ENCODE measurements at places on chromosomes 16 and 17.

DNA sequence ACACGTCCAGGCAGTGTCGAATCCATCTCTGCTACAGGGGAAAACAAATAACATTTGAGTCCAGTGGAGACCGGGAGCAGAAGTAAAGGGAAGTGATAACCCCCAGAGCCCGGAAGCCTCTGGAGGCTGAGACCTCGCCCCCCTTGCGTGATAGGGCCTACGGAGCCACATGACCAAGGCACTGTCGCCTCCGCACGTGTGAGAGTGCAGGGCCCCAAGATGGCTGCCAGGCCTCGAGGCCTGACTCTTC lies 7.2 kb upstream of the CD68 start:
- no peak for ATAC-seq

DNA sequence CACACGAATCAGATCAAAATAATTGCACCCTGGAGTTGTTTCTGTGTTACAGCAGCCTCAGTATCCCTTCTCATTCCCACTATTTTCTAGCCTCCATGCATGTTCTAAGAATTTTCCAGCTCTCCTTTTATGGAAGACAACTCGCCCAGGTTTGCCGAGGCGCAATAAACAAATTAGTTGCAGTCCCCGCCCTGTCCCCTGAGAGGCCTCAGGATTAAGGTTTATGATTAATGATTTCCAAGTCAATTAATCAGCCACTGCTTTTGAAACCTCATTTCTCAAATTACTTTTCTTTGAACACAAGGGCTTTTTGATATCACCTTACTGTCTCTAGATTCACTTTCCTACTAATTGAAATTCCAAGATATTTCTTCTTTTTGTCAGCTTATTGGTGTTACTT lies 138.3 kb upstream of the HSBP1 start:
- ATAC-seq, result no peak

DNA sequence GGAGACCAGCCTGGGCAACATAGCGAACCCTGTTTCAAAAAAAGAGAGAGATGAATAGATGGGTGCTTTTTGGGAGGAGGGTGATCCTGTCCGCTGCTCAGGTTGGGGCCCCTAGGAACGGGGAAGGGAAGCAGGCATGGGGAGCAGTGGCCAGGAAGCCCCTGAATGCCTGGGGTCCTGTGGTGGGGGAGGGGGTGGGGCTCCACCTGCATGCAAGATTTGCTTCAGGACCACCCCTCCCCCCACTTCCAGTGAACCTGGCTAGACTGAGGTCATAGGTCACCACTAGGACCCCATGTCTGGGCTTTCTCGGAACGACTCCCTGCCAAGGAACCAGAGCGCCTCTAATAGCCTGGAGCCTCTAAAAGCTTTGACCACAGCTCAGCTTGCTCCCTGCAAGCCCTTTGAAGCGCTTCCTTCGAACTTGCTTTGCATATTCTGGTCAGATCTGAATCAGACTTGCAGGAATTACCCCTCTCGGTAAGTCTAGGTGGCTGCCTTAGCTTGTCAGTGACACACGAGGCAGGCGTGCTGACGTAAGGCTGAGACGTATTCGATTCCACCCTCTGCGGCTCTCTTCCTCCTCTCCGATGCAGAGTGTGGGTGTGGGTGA lies 3.7 kb downstream of the SOCS3 start:
- ATAC-seq, result peak; percentile 48

DNA sequence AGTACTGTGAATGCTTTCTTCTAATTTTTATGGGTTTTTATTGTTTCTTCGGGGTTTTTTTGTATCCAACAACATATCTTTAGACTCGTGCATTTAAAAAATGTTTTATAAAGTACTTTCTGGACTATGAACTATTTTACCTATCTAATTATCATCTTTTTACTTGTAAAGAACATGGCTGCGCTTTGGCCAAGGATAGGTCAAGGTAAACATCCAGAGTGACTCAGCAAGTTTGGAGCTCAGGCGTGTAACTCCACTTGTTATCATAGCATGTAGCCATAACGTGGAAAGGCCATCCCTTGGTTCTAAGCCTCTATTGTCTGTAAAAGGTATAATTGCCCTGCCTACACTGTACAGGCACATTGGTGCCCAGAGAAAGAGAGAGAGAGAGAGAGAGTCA lies 818.0 kb upstream of the GOT2 start:
- no peak for ATAC-seq

DNA sequence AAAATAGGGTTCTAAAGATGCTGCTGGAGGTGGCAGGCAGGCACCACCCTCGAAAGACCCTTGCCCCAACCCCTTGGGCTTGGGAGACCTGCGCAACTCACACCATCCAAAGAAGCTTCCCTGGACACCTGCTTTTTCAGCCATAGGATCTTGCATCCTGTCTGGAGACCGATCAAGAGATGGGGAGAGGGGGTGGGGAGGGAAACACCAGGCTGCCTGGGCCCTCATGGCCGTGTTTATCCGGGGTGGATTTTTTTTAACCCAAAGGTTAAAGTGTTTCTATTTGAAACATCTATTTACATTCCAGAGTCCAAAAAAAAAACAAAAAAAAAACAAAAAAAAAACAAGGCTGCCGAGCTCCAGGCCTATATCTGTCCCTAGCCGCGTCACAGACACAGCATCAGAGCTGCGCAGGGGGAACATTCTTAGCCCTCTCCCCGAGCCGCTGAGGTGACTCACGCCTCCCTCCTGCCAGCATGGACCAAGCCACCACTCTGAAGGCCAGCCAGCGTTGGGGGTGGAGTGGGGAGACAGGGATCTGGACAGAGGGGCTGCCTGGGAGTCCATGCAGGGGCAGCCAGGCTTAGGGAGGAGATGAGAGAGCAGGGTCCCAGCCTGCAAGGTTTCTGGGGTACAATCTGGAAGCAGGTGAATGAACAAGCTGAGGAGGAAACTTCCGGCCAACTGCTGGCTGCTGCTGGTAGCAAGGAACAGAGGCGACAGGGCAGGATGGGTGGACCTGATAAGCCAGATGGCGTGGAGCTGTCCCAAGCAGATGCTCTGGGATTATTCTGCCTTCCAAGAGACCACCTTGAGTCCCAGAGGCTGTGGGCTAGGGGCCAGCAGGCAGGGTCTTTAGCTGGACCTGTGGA lies 14.8 kb downstream of the HDAC5 start:
- no peak for ATAC-seq

- no peak for ATAC-seq
Observed at GRCh38 chr16:31327646-31328225, 27.2 kb upstream of the ITGAX start.

DNA sequence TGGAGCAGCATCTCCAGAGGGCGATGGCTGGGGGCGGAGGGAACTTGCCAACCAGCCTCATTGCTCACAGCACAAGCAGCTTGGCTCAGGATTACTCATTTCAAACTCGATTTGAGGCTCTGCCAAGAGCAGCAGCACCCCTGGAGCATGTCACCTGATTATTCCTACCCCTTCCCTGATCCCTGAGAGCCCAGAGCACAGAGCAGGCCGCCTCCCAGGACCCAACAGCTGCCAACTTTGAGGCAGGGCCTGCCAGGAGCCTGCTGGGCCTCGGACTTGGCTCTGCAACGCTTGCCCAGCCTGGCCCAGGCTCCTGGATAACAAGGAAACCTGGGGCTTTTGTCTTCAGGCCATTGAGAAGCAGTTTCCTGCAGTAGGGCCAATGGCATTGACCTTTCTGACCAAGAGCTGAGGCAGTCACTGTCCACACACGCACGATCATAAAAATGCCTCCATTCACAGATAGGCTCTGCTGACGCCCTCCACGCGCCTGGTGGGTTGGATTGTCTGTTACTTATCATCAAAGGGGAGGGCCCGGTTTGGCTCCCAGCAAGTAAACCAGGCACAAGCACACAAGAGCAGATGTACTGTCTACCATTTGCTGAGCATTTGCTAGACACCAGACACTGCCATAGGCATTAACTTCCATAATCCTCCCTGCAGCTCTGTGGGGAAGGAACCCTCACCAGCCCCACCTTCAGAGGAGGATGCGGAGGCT lies 406.6 kb upstream of the EEF2KMT start:
- peak; percentile 59 for ATAC-seq

DNA sequence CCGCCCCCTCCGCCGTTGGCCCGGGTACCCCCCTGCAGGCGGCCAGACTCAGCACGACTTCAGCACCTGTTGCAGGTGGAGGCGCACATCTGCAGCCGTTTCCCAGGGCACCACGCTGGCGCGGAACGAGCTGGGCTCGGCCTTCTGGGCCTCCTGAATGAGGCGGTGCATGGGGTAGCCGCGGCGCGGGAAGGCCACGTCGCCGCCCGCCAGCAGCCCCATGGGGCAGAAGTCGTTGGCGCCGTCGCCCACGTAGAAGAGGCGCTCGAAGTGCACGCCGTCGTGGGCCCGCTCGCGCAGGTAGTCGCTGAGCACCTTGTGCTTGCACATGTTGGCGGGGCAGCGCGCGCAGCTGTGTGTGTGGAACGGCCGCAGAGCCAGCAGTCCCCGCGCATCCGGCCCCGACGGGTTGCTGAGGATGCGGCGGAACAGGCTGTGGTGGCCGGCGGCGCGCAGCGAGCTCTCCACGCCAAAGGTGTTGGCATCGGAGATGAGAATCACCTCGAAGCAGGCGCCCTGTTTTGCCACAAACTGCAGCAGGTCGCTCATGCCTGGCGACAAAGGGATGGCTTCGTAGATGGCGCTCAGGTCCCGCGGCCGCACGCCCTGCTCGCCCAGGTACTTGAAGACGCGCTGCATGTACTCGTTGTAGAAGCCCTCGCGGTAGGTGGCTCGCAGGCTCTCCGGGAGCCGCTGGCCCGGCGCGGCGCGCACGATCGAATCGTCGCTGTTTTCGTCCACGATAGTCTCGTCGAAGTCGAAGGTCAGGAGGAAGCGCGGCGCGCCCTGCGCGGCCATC lies 6.2 kb downstream of the PHOSPHO1 start:
- ATAC-seq, result peak; percentile 28

GRCh38 chr17:57986841-57987580 lies 1.0 kb downstream of the VEZF1 start:
- peak; percentile 5 for ATAC-seq

GRCh38 chr16:19672378-19672777 lies 45.6 kb downstream of the KNOP1 start:
- ATAC-seq, result no peak

GRCh38 chr17:43840814-43841213 lies 6.2 kb upstream of the CD300LG start:
- ATAC-seq, result no peak

GRCh38 chr16:55842369-55843104 lies 9.6 kb upstream of the CES1 start:
- no peak for ATAC-seq

DNA sequence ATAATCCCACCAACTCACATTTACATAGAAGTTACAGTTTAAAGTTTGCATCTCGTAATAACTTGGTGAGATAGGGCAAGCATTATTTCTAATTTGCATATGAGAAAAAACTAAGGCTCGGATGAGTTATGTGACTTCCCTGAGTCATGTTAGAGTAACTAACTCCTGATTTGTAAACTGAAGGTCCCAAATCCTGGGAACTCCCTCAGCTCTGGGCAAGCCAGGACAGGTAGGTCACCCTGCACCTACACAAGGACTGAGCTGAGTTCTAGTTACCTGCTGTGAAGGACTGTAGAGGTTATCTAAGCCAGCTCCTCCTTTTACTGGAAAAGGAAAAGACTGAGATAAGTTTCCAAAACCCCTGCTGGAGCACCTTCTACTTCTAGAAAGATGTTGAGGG lies 92.1 kb upstream of the HLF start:
- peak; percentile 99 for ATAC-seq

DNA sequence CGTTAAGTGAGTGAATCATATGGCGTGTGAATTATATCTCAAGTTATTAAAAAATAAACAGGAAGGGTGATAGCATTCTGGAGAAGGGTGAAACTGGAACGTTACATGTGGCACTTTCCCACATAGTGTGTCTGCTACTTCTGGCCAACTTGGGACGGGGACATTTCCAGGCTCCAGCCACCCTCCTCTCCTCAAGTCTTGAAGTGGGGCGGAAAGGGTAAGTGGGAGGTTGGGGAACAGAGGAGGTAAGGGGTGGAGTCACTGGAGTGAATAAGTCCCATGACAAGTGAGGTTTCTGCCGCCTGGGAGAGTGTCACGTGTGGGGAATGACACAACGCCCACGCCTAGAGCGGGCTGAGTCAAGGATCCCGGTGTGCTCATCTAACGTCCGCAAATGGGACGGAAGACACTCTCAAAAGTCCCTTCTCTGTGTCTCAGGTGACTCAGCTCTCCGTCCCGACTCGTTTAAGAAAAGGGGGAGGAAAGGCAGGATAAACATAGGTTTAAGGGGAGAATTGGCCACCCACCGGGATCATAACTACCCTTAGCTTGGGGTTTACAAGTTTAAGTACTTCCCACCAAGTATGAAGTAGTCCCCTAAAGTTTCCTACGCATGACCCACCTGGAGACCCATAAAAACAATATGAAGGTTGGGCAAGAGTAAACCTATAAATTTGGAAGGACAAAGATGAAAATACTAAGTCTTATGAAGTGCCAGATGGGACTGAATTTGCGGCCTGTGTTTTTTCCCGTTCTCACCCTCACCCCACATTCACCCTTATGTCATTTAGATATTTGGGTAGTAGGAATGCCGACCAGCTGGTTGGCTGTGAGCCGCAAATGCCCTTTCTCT lies 1.2 kb upstream of the SPAG9 start:
- peak; percentile 93 for ATAC-seq

GRCh38 chr16:30523768-30524574 lies 2.4 kb downstream of the ZNF768 start:
- no peak for ATAC-seq

DNA sequence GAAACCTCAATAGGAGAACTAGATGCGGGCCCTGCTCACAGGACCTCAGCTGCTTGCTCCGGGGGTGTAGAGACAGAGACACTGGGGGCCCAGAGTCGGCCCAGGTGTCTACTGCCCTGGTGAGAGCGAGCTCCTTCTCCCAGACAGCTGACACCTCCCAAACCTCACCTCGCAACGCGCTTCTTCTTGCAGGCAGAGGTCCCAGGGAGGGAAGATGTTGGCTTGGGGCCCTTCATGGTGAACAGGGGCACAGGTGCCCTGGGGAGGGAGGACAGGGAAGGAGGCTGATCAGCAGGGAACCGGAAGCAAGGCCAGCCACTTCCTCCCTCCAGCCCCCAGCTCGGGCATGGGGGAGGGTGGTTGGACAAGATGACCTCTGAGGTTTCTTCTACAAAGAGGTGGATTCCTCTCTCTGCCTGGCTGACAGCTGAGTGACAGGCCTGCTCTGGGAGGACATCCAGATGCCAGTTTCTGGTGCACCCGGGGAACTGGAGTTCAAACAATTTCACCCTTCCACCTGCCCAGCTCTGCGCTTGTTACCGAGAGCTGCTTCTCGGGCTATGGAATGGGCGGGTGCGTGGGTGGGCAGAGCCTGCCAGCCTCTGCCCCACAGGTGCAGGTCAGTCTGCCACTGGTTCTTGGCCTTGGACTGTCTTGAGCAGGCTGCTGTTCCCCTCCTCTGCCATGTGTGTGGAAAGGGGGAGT lies 11.7 kb upstream of the GFAP start:
- no peak for ATAC-seq

- no peak for ATAC-seq
Observed at GRCh38 chr16:75679366-75679765, 2.6 kb upstream of the CPHXL2 start.

Measured in esophagus mucosa (tissue), 1 donor.